ENCODE measurements at places on chromosomes 3 and 15.

DNA sequence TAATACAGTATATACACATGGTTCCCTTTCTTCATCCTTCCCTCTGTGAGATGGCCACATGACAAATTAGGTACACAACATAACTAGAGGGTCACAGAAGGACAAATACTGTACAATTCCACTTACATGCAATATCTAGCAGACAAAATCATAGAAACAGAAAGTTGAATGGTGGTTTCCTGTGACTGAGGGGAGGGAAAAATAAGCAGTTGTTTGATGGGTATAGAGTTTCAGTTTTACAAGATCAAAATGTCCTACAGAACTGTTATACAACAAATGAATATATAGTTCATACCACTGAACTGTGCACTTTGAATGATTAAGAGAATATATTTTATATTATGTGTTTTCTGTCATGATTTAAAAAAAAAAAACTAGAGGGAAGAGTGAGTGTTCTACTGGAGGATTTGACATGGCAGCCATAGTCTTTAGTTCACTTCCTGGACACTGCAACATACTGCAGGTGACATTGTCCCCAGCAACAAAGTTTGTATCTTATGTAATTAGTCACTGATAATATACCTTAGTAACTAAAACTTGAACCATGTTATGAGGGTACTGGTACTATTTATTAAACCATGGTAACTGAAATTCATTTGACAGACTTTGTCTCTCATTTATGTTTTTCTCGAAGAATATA is 37.2 kb downstream of the CCDC54 start:
- no peak overlapping the region for H3K4me3 ChIP-seq
- H3K4me1 ChIP-seq = no peaks in the 10 kb centered on the region
- no peaks in the 10 kb centered on the region for H3K36me3 ChIP-seq
- no peak overlapping the region for H3K27ac ChIP-seq
- H3K27me3 ChIP-seq = no peaks in the 10 kb centered on the region

DNA sequence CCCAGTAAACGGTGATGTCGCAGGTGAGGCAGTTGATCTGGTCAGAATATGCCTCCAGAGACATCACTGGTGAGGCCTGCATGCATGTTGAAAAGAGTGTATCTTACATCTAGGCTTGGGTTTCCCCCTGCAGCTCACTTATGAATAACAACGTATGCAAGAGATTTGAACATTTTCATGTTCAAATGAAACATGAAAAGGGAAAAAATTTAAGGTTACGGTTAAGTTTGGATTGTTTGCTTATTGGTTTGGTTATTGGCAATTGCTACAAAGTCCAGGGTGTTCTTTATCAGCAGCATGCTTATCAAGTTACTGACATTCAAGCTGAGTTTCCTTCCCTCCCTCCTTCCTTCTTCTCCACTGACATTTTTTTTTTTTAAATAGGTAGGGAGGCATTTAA is 123.2 kb downstream of the IGF1R start:
- H3K4me3 ChIP-seq = no peak overlapping the region
- H3K36me3 ChIP-seq = no peaks in the 10 kb centered on the region
- DNase-seq = no peak
- no peak overlapping the region for H3K27ac ChIP-seq

DNA sequence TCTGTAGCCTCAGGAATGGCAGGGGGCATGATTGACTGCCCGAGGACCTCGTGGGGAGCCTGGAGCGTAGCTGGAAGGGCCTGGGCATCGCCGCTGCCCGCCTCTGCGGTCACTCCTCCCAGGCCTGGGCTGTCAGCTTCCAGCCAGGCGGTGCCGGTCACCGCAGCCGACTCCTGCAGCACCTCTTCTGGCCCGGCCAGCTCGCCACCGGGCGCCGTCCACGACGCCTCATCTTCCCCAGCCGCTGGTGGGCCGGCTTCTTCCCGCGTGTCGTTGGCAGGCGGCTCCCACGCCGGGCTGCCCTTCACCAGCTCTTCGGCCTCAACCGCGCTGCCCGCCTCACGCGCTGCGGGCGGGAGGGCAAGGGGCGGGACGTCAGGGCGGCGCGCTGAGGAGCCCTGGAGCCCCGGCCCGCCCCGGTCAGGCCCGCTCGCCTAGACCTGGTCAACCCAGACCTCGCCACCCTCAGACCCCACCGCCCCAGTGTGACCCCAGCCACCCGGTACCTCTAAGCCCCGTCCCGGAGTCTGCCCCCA is 1.0 kb downstream of the CSPG5 start:
- no peaks in the 10 kb centered on the region for H3K27me3 ChIP-seq
- DNase-seq = peak; percentile 27
- H3K4me1 ChIP-seq = peaks cover 8% of the 10 kb centered on the region

DNA sequence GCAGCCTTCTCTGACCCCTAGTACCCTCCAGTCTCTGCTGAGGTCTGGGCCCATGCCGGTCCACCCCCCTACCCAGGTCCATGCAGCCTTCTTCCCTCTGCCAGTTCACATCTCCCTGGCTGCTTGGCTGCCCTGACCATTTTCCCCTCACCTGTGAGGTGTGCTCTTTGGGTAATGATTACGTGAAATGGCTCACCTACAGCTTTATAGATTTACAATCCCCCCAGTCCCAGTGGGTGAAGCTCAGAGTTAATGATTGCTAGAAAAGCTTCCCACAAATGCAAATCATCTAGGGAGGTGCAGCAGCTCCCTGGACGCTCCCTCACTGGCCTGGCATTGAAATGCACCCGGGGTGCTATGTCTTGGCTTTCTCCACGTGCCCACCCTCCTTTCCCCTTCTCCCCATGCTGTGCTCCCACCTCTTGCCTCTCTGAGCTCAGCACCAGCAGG is 18.7 kb downstream of the PAQR5 start:
- H3K27me3 ChIP-seq = no peaks in the 10 kb centered on the region
- no peak for DNase-seq
- no peak overlapping the region for H3K4me3 ChIP-seq

DNA sequence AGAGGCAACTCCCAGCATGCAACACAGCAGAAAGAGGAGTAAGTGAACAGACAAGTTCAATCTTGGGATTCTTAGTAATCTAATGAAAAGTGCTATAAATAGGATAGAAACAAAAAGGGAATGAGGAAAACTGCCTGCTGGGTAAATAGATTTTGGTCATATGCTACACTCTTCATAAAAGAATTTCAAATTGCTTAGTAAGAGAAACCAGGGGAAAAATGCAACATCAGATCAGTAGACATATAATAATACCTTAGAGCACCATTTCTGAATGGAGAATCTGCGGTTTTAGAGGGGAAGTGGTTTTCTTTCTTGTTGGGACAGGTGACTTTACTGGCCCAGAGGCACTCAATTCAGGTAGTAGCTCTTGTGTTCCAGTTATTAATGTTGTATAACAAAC is 13.4 kb upstream of the TBC1D5 start:
- H3K27ac ChIP-seq = no peak overlapping the region
- H3K27me3 ChIP-seq = no peaks in the 10 kb centered on the region

DNA sequence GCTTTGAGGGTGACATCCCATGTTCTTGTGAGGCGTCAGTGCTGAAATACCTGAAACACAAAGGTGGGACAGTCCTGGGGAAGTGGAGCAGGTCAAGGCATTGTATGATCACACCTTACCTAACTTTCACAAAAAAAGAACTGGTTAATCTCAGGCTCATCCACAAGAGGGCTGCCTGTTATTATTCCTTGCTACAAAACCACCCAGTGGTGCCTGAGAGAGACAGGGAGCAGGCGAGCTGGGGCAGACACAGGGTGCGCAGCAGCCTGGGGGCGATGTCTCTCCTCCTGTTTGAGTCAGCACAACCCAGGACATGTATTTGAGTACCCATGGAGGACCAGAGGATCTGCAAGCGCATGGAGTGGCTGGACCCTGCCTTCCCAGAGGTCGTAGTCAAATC is 316.8 kb upstream of the ATP10A start:
- H3K27ac ChIP-seq = no peak overlapping the region
- no peak overlapping the region for H3K4me3 ChIP-seq
- H3K36me3 ChIP-seq = no peaks in the 10 kb centered on the region
- no peaks in the 10 kb centered on the region for H3K4me1 ChIP-seq
- H3K27me3 ChIP-seq = no peaks in the 10 kb centered on the region

DNA sequence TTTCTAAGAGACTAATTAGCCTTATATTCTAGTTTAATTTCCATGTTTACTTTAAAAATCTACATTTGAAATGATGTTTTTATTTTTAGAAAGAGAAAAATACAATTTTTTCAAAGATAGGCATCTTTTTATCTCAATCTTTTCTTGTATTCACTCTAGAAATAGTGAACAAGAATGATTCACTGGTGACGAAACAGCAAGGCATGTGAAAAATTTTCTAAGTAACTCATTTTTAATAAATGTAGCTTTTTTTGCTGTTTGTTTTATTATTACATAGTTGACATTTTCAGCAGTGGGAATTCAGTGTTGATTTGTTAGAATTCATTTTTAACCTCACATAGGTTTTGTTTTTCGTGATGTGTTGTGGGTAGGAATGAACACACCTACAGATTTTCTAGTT is 1226.4 kb downstream of the NSUN3 start:
- no peaks in the 10 kb centered on the region for H3K27me3 ChIP-seq
- DNase-seq = no peak
- H3K27ac ChIP-seq = no peak overlapping the region
- no peaks in the 10 kb centered on the region for H3K36me3 ChIP-seq
- H3K4me3 ChIP-seq = no peak overlapping the region
- no peaks in the 10 kb centered on the region for H3K4me1 ChIP-seq

DNA sequence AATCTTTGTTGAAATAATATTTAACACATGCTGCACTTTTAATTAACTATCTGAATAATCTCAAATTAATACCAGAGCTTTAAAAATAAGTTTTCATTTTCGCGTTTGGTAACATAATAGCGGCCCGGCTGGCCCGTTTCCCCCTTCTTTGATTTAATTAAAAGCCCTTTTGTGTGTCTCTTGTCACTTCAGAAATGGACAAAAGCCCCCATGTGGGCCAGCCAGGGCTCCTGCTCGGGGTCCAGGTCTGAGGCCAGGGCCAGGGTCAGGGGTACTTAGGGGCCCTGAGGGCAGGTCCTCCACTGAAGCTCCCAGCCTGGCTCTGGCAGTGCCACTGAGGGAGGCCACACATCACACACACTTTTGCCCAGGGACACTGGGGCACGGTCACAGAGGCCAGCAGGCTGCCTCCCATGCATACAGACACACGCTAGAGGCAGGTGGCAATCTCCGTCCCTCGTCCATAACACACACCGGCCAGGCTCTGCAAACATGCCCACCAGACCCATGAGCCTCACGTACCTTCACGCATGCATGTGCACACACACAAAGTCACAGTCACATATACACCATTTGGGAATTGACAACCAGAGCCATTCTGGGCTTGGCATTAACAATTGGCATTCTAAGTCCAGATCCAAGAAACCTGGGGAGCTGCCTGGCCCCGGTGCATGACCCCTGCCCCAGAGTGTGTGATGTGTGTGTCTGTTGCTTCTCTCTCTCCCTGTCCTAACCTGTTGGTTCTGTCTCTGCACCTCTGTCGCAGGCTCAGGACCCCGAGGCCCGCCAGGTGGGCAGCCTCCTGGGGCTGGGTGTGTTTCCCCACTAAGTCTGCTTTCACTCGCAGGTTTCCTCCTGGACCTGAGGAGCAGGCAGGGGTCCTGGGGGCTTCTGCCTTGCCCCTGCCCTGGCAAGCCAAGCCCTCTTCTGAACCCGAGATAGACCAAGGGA is 38.5 kb downstream of the DNAJB8 start:
- H3K36me3 ChIP-seq = no peaks in the 10 kb centered on the region
- DNase-seq = no peak
- H3K27ac ChIP-seq = no peak overlapping the region
- H3K4me1 ChIP-seq = peaks cover 3% of the 10 kb centered on the region
- H3K4me3 ChIP-seq = no peak overlapping the region

All from lung (tissue), 17 donors.